ENCODE measurements at places on chromosomes 5 and 9. TPM values are rescaled to one million over a fixed set of nuclear protein-coding genes. Genes with fewer than 3 reads are reported as not detected.

TAF1L gene
- 0.11 TPM for polyA plus RNA-seq

HTR4 gene
- polyA plus RNA-seq = 0.77 TPM

OR1L1 gene
- not detected for polyA plus RNA-seq

LCN15 gene
- 0.18 TPM for polyA plus RNA-seq

ANKRD34B gene
- polyA plus RNA-seq = not detected

CXXC5 gene
- polyA plus RNA-seq = 41.8 TPM

DDX4 gene
- polyA plus RNA-seq = 0.11 TPM

POMT1 gene
- polyA plus RNA-seq = 49.8 TPM

NR2F1-AS1 gene
- 66.3 TPM for polyA plus RNA-seq

ADAMTS2 gene
- 32.8 TPM for polyA plus RNA-seq

FOXD4L5 gene
- 0.13 TPM for polyA plus RNA-seq

PDGFRB gene
- 220 TPM for polyA plus RNA-seq

IFNB1 gene
- not detected for polyA plus RNA-seq

TMOD1 gene
- polyA plus RNA-seq = 2.1 TPM

RGMB gene
- polyA plus RNA-seq = 18.0 TPM

PPP3R2 gene
- polyA plus RNA-seq = not detected

SLC36A2 gene
- polyA plus RNA-seq = 0.18 TPM

STPG3 gene
- 1.4 TPM for polyA plus RNA-seq

ZNF454 gene
- 9.8 TPM for polyA plus RNA-seq

SLC45A2 gene
- 0.16 TPM for polyA plus RNA-seq

CNTNAP3 gene
- 5.0 TPM for polyA plus RNA-seq

CDKN2B-AS1 gene
- polyA plus RNA-seq = 0.39 TPM

PCDHA4 gene
- polyA plus RNA-seq = 0.51 TPM

IL4 gene
- polyA plus RNA-seq = 0.56 TPM

SPOCK1 gene
- 0.79 TPM for polyA plus RNA-seq

SPATA31E1 gene
- not detected for polyA plus RNA-seq

ENTPD2 gene
- 2.8 TPM for polyA plus RNA-seq

AP3S1 gene
- polyA plus RNA-seq = 149 TPM

PALM2AKAP2 gene
- 25.9 TPM for polyA plus RNA-seq

TSC1 gene
- 54.0 TPM for polyA plus RNA-seq

SEMA4D gene
- 27.4 TPM for polyA plus RNA-seq

FUT7 gene
- 0.09 TPM for polyA plus RNA-seq

UGT3A2 gene
- polyA plus RNA-seq = 0.25 TPM

CCL27 gene
- 0.64 TPM for polyA plus RNA-seq

ARHGEF39 gene
- 11.9 TPM for polyA plus RNA-seq

PCDHB10 gene
- 5.8 TPM for polyA plus RNA-seq

PCDHGA4 gene
- 3.1 TPM for polyA plus RNA-seq

RNF224 gene
- 3.9 TPM for polyA plus RNA-seq

MOB3B gene
- 16.0 TPM for polyA plus RNA-seq

INSL6 gene
- polyA plus RNA-seq = 0.53 TPM

ACTBL2 gene
- not detected for polyA plus RNA-seq
